ENCODE measurements at places on chromosomes 4 and X.

DNA sequence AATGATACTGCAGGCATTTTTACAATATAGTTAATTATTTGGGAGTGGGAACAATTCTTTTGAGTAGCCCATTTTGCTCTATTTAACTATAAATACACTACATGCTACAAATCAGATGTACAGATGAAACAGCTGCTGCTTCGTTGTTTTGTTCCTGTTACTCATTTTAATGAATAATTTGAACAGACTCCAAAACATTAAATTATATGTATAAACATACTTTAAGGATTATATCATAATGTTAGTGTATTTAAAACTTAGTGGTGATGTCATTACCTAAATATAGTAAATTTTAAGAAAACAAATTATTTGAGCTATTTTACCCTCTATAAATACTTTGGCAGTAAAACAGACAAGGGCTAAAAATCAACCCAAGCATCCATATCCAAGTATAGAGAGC is 60.7 kb downstream of the GAB1 start:
- no peak for DNase-seq

- DNase-seq = no peak
Measured at GRCh38 chr4:25564836-25565235, 90.8 kb upstream of the SLC34A2 start.

- no peak for DNase-seq
Measured at GRCh38 chr4:153904011-153904410, 115.1 kb upstream of the SFRP2 start.

GRCh38 chrX:103846386-103846785 is 14.3 kb upstream of the RAB9B start:
- no peak for DNase-seq

GRCh38 chr4:88807499-88807898 is 109.9 kb upstream of the NAP1L5 start:
- no peak for DNase-seq

- no peak for DNase-seq
Measured at GRCh38 chrX:117711782-117712181, 404.8 kb downstream of the KLHL13 start.

DNA sequence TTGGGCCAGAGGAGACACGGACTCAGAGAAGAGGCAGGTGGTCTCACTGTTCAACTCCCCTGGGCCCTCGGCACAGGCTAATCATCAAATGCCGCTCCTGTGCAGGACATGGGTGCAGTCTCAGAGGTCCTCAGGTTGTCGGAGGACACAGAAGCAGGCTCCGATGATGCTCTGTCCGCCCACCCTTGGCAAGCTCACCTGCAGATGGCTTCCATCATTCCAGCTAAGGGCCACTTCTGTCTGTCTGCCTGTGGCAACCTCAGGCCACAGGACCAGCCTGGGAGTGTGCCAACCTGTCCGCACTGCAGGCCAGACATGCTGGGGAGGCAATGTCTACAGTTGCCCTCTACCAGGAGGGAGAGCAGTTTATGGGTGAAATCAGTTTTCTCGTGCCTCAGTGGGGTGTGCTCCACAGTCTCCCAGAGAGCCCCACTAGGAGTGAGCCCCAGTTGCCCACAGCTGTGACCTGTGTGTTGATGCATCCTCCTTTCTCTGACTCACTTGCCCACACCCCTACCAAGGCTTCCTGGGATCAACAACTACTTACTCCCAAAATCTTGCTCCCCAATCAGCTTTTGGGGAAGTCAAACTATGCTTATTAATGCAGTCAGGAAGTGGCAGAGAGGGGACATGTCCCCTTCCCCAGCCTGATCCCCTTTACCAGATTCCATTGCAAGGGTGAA is 55.9 kb downstream of the HTRA3 start:
- no peak for DNase-seq

GRCh38 chrX:110671068-110671803 is 124.4 kb downstream of the CHRDL1 start:
- no peak for DNase-seq

- DNase-seq = no peak
Measured at GRCh38 chrX:46840946-46841345, 4.1 kb downstream of the RP2 start.

- DNase-seq = no peak
Measured at GRCh38 chr4:104501290-104501689, 6.6 kb upstream of the CXXC4 start.
